ENCODE measurements at places on chromosomes 1 and 21.

DNA sequence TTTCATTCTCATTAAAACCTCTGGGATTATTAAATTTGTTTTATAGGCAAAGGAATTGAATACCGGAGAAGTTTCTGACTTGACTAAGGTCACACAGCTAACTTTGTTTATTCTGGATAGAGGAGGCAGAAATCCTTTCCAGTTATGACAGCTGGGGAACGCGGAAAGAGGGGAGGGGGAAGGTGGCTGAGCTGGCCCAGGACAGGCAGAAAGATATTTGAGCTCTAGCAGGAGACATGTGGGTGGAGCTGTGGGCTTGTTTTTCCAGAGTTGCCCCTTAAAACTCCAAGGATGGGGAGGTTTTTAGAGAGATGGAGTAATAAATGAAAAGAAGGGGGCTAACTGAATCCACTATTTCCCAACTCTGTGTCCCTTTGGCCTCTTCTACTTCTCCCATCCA is 27.8 kb downstream of the FOXD2 start:
- no peak for DNase-seq

DNA sequence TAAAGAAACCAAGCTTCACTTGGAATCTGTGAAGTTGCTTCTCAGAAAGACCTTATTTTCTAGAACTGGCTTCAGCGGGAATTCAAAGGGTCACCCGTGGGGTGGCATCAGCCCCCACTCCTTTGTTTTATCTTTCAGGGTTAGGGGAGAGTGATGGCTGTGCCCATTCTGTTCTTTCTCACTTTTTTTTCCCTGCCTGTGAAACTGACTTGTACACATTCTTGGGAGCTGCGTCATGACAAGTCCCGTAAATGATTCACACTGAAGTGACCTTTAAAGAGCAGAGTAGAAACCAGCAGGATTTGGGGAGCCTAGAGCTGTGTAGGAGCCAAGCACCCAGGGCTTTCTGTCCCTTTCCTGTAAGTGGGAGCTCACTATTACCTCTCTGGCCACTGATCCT is 43.8 kb downstream of the SLC44A3 start:
- no peak for DNase-seq

- no peak for DNase-seq
Observed at GRCh38 chr1:203547771-203548421, 53.9 kb downstream of the OPTC start.

DNA sequence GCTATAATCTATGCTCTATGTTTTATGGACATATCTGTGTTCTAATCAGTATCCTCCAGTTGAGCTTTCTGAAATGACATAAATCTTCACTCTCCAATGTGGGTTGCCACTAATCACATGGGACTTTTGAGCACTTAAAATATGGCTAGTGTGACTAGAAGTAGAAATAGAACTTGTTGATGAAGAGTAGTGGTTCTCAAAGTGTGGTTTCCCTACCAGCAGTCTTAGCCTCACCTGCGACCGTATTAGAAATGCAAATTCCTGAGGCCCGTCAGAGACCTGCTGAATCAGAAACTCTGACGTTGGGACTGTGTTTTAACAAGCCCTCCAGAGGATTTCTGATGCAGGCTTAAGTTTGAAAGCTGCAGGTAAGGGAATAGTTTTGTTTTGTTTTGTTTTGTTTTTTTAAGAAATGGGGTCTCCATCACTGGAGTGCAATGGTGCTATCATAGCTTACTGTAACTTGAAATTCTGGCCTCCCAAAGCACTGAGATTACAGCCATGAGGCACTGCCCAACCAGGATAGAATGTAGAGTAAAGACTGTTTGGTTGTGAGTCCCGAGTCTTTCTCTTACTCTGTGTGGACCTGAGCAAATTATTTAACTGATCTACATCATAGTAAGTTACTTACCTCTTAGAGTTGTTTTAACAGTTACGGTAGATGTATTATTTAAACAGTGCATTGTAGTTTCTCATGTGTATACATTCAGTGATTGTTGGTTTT is 21.7 kb downstream of the GLRX2 start:
- no peak for DNase-seq

GRCh38 chr1:31761883-31762282 is 2.3 kb downstream of the ADGRB2 start:
- DNase-seq, result no peak

DNA sequence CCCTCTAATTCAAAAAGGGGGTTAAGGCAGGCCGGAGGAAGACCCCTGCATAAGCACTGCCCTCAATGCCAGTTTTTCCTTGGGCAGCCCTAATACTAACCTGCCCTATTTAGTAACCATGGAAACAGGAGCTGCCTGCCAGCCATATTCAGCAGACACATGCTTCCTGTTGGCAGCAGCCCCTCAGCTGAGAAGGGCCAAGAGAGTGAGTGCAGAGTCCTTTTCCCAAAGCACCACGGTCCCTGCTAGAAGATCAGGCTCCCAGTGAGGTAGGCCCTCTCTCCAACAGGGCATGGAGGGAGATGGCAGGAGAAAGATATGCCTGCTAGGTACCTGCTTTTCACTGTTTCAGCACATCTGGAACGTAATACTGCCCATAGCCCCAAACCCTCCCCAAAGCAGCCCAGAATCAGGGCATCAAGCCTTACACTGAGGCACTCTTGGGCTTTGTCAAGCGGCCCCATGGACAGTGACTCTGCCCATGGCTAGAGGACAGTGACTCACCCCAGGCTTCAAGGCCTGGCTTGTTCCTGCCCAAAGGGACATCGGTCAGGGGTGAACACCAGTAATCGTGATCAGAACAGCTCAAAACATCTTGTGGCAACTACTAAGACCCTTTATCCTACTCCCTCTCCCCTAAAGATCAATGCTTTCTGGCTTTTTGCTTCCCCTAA is 64.5 kb downstream of the BCAR3 start:
- no peak for DNase-seq

- DNase-seq, result no peak
Observed at GRCh38 chr1:43134068-43134467, 38.0 kb downstream of the EBNA1BP2 start.

- no peak for DNase-seq
Observed at GRCh38 chr1:61797045-61797755, 54.9 kb downstream of the PATJ start.

GRCh38 chr1:209850342-209850979 is 22.7 kb downstream of the UTP25 start:
- no peak for DNase-seq

GRCh38 chr1:43849670-43850069 is 83.9 kb upstream of the ARTN start:
- no peak for DNase-seq

GRCh38 chr1:70495370-70495769 is 84.3 kb downstream of the CTH start:
- no peak for DNase-seq
